ENCODE measurements at places on chromosomes 3 and 15. TPM values are rescaled to one million over a fixed set of nuclear protein-coding genes. Genes with fewer than 3 reads are reported as not detected.

The RAB6B gene
- 160 TPM for total RNA-seq

The CADM2 gene
- total RNA-seq, result 172 TPM

The ZNF710 gene
- total RNA-seq, result 11.1 TPM

The TRAK1 gene
- 48.9 TPM for total RNA-seq

The CD86 gene
- total RNA-seq, result 1.8 TPM

The BAHD1 gene
- total RNA-seq, result 7.4 TPM

The SLC22A13 gene
- total RNA-seq, result 0.69 TPM
